ENCODE measurements at places on chromosomes 7 and 10.

DNA sequence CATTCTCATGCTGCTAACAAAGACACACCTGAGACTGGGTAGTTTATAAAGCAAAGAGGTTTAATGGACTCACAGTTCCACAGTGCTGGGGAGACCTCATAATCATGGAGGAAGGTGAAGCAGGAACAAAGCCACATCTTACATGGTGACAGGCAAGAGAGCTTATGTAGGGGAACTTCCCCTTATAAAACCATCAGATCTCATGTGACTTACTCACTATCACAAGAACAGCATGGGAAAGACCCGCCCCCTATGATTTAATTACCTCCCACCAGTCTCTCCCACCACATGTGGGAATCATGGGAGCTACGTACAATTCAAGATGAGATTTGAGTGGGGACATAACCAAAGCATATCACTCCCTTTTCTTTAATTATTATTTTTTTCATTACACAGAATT is 16.6 kb downstream of the COL28A1 start:
- DNase-seq: no peak

- DNase-seq: no peak
Measured at GRCh38 chr10:117677890-117678500, 135.4 kb downstream of the EMX2 start.

DNA sequence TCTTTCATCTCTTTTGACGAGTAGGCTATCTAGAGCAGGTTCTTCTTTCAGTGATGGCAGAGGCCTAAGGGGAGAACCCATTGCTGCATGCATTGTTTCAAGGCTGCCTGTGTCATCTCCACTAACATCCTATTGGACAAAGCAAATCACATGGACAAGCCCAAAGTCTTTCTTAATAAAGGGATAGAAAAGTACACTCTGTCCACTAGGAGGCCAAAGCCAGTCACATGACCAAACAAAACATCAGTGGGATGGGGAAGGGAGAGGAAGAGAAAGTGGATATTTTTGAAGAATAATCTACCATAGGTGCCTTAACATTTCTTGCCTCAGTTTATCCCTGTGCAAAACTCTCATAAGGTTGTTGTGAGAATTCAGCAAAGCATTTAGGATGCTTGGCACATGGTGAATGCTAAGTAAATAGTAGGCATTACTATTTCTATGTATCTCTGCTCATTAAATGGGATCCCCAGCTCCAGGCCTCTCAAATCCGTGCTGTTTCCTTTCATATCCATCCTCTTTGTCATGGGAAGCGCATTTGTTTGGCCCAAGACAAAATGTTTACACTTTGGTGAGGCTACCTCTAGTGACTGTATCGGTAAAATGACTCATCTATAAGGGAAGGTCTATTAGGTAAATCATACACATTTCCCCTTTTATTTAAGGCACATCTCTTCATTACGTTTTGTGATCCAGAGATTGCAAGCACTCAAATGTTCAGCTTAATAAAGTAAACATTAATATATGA is 16.7 kb upstream of the CADPS2 start:
- DNase-seq: no peak

- DNase-seq: no peak
Measured at GRCh38 chr10:86706401-86706841, 38.1 kb downstream of the LDB3 start.

DNA sequence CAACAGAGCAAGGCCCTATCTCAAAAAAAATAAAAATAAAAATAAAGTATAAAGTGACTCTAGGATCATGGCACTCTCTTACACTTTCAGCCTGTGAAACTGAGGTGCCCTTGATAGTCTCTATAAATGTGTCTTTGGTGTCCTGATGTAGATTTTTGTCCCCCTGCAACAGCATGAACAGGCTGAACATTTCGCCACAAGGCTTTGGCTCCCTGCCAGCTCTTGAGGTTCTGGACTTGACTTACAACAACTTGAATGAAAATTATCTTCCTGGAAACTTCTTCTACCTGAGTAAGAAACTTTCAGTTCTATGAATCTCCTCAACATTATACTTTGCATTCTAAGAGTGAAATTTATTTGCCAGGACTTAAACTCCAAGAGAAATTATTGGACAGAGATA is 48.1 kb upstream of the BMS1 start:
- no peak for DNase-seq

- DNase-seq: no peak
Measured at GRCh38 chr7:149713061-149713730, 60.2 kb downstream of the ZNF467 start.

- DNase-seq: no peak
Measured at GRCh38 chr7:46714904-46715303, 793.8 kb upstream of the IGFBP3 start.

GRCh38 chr7:148218603-148219002 is 372.0 kb upstream of the C7orf33 start:
- no peak for DNase-seq

DNA sequence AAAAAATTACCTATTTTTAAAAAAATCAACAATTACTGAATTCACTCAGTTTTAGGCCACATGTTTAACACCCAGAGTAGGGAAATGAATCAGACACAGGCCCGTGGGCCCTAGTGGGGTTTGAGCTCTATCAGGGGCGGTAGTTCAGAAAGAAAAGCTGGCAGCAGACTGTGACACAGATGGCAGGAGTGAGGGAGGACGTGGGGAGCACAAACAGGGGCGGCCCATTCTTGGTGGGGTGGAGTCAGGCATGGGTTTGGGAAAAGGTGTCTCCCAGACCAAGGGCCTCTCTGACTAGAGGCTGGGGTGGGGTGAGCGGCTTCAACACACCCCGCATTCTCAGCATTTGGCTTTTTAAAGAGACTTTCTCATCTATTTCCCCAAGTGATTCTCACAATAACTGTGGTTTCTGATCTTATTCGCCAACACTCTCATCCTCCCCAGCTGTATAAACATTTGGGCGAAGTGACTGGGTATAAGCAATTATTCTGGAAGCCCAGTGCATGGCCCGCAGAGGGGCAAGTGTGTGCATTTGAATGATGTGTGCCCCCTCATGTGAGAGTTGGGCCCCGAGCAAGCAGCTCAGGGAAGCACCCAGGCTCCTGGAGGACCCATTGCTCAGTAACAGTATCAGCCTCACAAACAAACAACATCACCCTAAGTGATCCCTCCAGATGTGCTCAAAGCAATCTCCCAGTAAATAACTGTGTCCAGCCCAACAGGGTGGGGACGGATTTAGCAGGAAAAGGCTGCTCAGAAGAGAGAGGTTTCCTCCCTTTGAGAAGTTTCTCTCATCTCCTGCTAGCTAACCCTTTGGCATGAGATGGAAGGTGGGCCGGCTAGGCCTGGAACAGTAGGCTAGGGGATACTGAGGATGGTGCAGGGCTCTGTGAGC is 437.6 kb upstream of the ZMIZ1 start:
- DNase-seq: no peak

- DNase-seq: no peak
Measured at GRCh38 chr10:95964756-95965155, 57.0 kb downstream of the CC2D2B start.

- DNase-seq: no peak
Measured at GRCh38 chr7:158727690-158728089, 23.1 kb upstream of the NCAPG2 start.

DNA sequence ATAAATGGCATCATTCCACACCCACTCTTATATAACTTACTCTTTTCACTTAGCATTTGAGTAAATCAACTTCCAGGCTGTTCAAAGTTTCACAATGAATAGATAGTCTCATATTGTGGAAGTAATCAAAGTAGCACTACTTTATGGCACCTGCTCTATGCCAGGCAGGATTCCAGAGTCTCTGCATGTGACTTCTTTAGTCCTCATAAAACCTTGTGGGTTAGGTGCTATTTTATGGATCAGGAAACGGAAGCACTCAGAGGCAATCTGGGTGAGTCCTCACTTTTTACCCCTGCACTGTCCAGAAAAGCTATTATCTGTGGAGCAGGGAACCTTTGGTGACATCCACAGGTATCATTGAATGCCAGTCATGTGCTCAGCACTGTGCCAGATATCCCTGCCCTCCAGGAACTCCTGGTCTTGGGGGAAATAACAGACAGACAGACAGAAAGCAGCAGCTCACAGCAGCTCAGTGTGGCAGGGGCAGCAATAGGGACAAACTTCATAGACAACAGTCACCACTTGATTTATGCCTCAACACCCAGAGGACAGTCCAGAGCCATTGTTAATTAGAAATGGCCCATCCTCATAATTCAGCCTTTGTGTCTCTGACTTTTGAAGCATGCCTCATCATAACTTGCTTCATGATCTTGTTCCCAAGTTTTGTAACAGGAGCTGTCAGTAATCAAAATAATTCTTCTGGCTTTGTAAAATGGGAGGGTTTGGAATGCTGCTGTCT is 160.6 kb downstream of the SEC23IP start:
- DNase-seq: no peak

DNA sequence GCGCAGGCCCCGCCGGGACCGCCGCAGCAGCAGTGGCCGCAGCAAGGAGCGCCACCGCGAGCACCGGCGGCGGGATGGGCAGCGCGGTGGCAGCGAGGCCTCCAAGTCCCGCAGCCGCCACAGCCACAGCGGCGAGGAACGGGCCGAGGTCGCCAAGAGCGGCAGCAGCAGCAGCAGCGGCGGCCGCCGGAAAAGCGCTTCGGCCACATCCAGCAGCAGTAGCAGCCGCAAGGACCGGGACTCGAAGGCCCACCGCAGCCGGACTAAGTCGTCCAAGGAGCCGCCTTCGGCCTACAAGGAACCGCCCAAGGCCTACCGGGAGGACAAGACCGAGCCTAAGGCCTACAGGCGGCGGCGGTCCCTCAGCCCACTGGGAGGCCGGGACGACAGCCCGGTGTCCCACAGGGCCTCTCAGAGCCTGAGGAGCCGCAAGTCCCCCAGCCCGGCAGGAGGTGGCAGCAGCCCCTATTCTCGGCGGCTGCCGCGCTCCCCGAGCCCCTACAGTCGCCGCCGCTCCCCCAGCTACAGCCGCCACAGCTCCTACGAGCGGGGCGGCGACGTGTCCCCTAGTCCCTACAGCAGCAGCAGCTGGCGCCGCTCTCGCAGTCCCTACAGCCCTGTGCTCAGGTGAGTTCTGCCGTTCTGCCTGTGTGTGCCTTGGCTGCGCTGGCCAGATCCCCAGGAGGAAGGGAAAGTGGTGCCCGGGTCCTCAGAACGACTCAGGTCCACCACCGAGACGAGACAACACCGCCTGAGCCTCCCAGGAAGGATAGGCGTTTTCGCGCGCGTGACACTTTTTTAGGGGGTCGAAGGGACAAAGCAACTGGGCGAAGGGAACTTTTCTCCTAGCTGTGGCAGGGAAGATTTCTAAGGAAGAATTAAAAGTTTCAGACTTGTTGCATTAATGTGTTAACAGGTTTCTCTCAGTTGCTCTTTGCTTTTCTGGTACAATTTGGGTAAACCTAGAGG is 1.5 kb downstream of the CDK13 start:
- peak; percentile 52 for DNase-seq

- peak; percentile 72 for DNase-seq
Measured at GRCh38 chr10:104328896-104329710, 9.2 kb downstream of the ITPRIP start.

GRCh38 chr7:95470452-95470851 is 15.3 kb upstream of the ASB4 start:
- DNase-seq: no peak

GRCh38 chr10:34206935-34207268 is 608.2 kb downstream of the PARD3 start:
- DNase-seq: no peak

- DNase-seq: no peak
Measured at GRCh38 chr10:56623064-56623463, 262.0 kb upstream of the ZWINT start.

DNA sequence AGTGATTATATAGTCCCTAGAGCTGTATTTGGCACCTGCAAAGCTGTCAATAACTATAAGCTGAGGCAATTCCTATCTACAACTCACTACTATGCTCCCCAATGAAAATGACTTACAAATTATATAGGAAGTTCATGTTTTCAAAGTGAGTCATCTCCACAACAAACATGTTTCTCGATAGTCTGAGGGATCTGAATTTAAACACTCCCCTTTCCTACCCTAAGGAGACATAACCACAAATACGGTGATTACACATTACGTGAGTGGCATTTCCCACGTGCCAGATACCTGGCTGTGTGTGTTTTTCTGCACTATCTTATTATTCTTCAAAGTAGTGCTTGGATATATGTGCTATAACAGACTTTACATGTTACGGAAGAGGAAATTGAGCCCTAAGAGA is 122.5 kb upstream of the C1QL3 start:
- no peak for DNase-seq

DNA sequence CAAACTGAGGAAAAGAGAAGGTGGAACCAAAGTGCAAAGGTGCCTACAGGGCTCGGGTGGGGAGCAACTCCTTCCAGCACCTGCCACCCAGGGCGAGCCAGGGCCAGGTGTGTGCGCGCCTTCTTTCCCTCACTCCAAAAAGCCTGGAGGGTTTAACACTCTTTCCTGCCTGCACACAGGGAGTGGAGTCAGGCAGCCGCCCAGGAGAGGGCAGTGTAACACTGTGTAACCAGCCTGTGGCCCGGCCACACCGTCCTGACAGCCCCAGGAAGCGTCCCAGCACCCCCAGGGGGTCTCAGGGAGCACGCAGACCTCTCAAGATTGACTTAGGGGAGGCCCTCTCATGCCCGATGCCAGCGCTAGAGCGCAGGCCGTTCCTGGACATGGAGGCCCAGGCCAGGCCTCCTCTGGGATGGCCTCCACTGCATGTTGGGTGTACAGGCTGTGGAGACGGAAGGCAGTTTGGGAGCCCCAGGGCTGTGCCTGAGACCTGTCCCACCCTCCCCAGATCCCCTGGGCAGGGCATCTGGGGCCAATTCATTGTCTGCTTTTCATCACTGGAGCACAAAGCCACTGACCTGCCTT is 13.4 kb downstream of the BRI3 start:
- DNase-seq: no peak

GRCh38 chr10:62037890-62038608 is 136.6 kb downstream of the ARID5B start:
- DNase-seq: no peak

DNA sequence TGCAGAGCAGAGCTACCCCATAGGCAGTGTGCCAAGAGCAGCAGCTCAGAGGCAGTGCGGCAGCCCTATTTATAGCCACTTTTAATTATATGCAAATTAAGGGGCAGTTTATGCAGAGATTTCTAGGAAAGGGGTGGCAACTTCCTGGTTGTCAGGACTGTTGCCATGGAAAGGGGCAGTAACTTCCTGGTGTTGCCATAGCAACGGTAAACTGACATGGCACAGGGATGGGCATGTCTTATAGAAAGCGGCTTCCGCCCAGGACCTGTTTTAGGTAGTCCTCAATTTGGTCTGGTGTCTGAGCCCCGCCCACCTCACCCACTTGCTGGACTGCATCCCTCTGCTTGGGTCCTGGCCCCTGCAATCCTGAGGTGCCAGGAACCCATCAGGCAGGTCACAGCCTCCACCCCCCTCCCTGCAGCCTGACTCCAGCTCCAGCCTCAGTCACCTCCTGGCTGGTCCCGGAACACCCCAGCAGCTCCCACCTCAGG is 115.8 kb downstream of the TMEM130 start:
- DNase-seq: no peak

- DNase-seq: no peak
Measured at GRCh38 chr7:39700932-39701331, 77.6 kb downstream of the RALA start.

- DNase-seq: no peak
Measured at GRCh38 chr7:43244232-43244631, 131.8 kb downstream of the HECW1 start.
